ENCODE measurements at places on chromosomes 3 and 15.

DNA sequence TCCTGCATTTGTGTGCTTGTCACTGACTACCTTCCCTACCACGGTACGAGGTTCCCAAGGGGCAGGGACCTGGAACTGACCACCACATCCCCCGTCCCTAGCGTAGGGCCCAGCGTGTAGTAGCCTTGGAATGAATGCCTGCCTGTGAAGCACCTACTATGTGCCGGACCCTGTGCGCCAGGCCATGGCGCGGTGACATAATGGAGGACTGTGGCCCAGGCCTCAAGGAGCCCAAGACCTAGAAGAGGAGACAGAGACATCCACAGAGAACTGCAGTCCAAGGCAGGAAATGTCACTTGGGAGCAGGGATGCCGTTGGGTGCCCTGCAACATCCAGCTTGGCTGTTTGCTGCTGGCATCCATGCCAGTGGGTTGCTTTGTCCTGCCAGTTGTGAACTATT lies 71.9 kb upstream of the SLC6A6 start:
- no peak overlapping the region for H3K4me3 ChIP-seq
- no peaks in the 10 kb centered on the region for H3K27me3 ChIP-seq
- DNase-seq, result no peak
- H3K4me1 ChIP-seq, result no peaks in the 10 kb centered on the region

- H3K4me3 ChIP-seq, result no peak overlapping the region
- H3K27ac ChIP-seq, result no peak overlapping the region
- peaks cover 11% of the 10 kb centered on the region for H3K4me1 ChIP-seq
- no peaks in the 10 kb centered on the region for H3K27me3 ChIP-seq
Observed at GRCh38 chr3:61805510-61806080, 244.2 kb downstream of the PTPRG start.

- H3K4me3 ChIP-seq, result no peak overlapping the region
- no peak overlapping the region for H3K27ac ChIP-seq
- DNase-seq, result no peak
- peaks cover 6% of the 10 kb centered on the region for H3K4me1 ChIP-seq
- H3K27me3 ChIP-seq, result no peaks in the 10 kb centered on the region
- H3K36me3 ChIP-seq, result peaks cover 10% of the 10 kb centered on the region
Observed at GRCh38 chr15:90960298-90961091, 5.8 kb downstream of the RCCD1 start.

DNA sequence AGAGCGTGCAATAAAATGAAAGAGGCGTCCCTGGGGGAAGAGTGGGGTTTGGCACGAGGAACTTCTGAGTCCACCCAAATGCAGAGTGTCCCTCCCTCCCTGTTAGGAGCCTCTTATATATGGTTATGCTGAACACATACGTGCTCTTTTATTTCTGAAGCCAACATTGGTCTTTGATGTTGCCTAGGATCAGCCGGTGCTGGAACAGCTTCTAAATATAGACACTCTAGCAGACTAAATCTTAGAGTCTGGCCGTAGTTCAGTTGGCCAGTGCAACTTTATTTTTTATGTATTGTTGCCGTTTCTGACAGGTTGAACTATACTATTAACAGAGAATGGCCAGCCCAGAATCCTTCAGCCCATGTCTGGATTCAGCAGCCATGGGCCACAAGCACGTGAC lies 128.7 kb downstream of the GHSR start:
- H3K27ac ChIP-seq, result no peak overlapping the region
- DNase-seq, result no peak
- H3K27me3 ChIP-seq, result no peaks in the 10 kb centered on the region
- peaks cover 22% of the 10 kb centered on the region for H3K4me1 ChIP-seq
- H3K36me3 ChIP-seq, result no peaks in the 10 kb centered on the region

DNA sequence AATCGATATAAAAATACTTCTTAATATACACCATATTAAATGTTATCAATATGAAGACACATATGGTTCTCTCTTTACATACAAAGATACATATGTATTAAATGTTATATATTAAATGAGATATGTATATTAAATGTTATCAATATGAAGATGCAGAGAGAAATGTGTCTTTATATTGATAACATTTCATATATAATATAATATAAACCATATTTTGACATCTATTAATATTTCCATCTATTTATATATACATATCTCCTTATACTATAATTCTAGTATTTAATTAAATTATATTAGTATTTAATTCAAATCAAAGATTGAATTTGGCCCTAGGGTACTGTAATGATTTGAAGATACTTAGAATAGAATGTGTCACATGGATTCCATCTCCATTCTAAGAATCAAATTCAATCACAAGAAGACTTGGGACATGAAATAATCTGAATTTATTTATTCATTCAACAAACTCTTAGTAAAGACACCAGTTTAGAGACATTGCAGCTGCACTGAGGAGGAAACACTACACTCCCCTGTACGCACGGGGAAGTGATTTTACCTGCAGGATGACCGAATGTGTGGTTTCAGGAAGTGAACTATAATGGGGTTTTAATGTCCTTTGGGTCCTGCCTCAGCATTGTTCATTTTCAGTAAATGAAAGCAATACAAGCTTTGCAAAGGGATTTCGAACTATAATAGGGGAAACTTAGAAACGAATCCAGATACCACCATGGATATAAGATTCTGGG lies 365.1 kb downstream of the MECOM start:
- peaks cover 33% of the 10 kb centered on the region for H3K4me1 ChIP-seq
- H3K4me3 ChIP-seq, result no peak overlapping the region
- H3K27me3 ChIP-seq, result no peaks in the 10 kb centered on the region
- no peaks in the 10 kb centered on the region for H3K36me3 ChIP-seq
- DNase-seq, result no peak
- H3K27ac ChIP-seq, result no peak overlapping the region

DNA sequence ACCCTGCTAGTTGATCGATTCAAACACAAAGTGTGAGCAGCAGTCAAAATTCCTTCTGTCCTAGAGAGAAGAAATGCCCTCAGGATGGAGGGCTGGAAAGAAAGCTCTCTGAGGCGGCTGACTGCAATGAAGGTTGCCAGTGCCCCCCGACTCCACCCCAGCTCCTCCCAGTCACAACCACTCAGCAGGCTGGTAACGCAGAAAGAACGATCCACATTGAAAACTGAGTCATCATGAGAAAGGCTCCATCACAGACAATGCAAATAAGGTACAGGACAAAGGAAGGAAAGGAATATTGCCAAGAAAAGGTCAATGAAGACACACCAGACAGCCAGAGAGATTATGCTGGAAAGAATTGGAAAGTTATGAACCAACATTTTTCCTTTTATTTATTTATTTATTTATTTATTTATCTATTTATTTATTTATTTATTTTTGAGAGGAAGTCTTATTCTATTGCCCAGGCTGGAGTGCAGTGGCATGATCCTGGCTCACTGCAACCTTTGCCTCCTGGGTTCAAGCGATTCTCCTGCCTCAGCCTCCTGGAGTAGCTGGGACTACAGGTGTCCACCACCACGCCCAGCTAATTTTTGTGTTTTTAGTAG lies 17.4 kb upstream of the VGLL4 start:
- DNase-seq, result no peak
- peaks cover 18% of the 10 kb centered on the region for H3K4me1 ChIP-seq
- H3K27ac ChIP-seq, result peak overlapping the region; percentile 1
- no peaks in the 10 kb centered on the region for H3K36me3 ChIP-seq

GRCh38 chr3:125477701-125478100 lies 42.3 kb downstream of the SNX4 start:
- H3K4me3 ChIP-seq, result no peak overlapping the region
- DNase-seq, result no peak
- H3K27me3 ChIP-seq, result no peaks in the 10 kb centered on the region
- H3K27ac ChIP-seq, result no peak overlapping the region
- H3K4me1 ChIP-seq, result no peaks in the 10 kb centered on the region

DNA sequence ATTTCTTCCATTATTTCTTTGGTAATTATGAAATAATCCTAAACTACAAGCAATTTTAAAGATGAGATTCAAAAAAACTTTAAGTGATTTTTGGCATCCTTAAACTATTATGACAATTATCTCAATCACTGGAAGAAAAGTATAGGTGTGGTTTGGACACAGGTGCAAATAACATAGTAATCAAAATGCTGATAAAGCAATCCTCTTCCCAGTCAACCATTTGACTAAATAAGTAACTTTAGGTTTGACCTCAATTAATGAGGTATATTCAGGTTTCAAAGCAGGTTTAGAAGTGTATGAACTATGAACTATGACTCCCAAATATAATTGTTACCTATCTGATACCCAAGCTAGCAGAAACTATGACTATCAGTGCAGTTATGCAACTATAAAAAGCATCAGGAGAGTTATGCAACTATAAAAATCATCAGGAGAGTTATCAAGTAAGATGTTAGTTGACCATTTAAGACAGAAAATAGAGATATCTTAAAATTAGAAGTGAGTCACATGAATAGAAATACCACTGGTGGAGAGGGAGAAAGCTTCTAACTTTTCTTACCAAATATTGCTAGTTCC lies 8.9 kb upstream of the CNTN3 start:
- H3K4me3 ChIP-seq, result no peak overlapping the region
- H3K27me3 ChIP-seq, result no peaks in the 10 kb centered on the region
- H3K4me1 ChIP-seq, result no peaks in the 10 kb centered on the region
- no peaks in the 10 kb centered on the region for H3K36me3 ChIP-seq

GRCh38 chr15:81073801-81074200 lies 60.3 kb upstream of the CFAP161 start:
- H3K36me3 ChIP-seq, result no peaks in the 10 kb centered on the region
- no peaks in the 10 kb centered on the region for H3K4me1 ChIP-seq
- DNase-seq, result no peak
- H3K27me3 ChIP-seq, result no peaks in the 10 kb centered on the region
- H3K4me3 ChIP-seq, result no peak overlapping the region
- H3K27ac ChIP-seq, result no peak overlapping the region

GRCh38 chr15:59736181-59736580 lies 47.1 kb upstream of the BNIP2 start:
- no peak overlapping the region for H3K4me3 ChIP-seq
- no peaks in the 10 kb centered on the region for H3K36me3 ChIP-seq
- DNase-seq, result no peak
- H3K27me3 ChIP-seq, result no peaks in the 10 kb centered on the region
- no peaks in the 10 kb centered on the region for H3K4me1 ChIP-seq

- H3K4me3 ChIP-seq, result no peak overlapping the region
- H3K36me3 ChIP-seq, result no peaks in the 10 kb centered on the region
- H3K4me1 ChIP-seq, result no peaks in the 10 kb centered on the region
- no peak overlapping the region for H3K27ac ChIP-seq
- H3K27me3 ChIP-seq, result no peaks in the 10 kb centered on the region
- no peak for DNase-seq
Observed at GRCh38 chr15:57255751-57256341, 120.5 kb upstream of the CGNL1 start.

- H3K4me3 ChIP-seq, result no peak overlapping the region
- DNase-seq, result no peak
- H3K27ac ChIP-seq, result no peak overlapping the region
- H3K36me3 ChIP-seq, result no peaks in the 10 kb centered on the region
- no peaks in the 10 kb centered on the region for H3K27me3 ChIP-seq
Observed at GRCh38 chr3:135056733-135057310, 261.8 kb downstream of the EPHB1 start.

- H3K27me3 ChIP-seq, result no peaks in the 10 kb centered on the region
- no peaks in the 10 kb centered on the region for H3K36me3 ChIP-seq
- H3K4me1 ChIP-seq, result no peaks in the 10 kb centered on the region
- peak; percentile 14 for DNase-seq
Observed at GRCh38 chr15:88331291-88331690, 74.8 kb upstream of the NTRK3 start.

DNA sequence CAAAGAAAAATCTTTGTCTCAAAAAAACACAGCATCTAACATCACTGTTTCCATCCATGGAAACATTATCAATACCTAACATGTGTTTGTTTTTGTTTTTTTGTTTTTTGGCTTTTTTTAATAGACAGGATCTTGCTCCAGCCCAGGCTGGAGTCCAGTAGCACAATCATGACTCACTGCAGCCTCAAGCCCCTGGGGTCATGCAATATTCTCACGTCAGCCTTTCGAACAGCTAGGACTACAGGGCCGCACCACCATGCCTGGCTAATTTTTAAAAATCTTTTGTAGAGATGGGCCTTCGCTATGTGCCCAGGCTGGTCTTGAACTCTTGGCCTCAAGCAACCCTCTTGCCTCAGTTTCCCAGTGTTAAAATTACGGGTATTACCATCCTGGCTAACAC lies 52.8 kb downstream of the RAF1 start:
- H3K27me3 ChIP-seq, result no peaks in the 10 kb centered on the region
- no peak for DNase-seq
- no peak overlapping the region for H3K27ac ChIP-seq
- no peaks in the 10 kb centered on the region for H3K4me1 ChIP-seq

- no peaks in the 10 kb centered on the region for H3K27me3 ChIP-seq
- no peak overlapping the region for H3K27ac ChIP-seq
- DNase-seq, result no peak
- no peaks in the 10 kb centered on the region for H3K4me1 ChIP-seq
- no peaks in the 10 kb centered on the region for H3K36me3 ChIP-seq
Observed at GRCh38 chr3:130758624-130759369, 12.2 kb upstream of the PIK3R4 start.

DNA sequence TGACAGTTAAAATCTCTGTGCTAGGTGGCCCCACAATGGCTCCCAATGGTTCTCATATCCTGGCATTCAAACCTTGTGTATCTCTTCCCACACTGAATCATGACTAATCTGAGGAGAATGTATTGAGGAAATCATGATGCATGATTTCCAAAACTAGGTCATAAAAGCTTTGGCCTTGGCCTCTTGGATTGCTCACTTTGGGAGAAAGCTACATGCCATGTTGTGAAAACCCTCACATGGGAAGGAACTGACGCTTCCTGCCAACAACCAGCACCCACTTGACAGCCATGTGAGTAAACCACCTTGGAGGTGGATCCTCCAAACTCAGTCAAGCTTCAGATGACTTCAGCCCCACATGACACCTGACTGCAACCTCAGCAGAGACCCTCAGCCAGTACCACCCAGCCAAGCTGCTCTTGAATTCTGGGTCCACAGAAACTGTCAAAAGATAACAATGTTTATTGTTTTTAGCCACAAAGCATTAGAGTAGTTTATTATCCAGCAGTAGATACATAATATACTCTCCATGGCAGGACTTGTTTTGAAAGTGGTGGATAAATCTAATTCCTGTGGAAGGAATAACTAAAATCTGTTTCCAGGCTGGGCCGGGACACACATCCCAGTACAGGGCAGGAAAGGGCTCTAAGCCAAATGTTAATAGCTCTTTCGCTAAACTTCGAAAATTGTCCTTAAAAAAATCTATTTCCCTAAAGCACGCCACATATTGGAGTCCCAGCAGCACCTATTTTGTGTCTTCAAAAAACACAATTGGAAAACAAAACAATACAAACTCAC lies 1.0 kb upstream of the ZNF620 start:
- no peaks in the 10 kb centered on the region for H3K36me3 ChIP-seq
- peak overlapping the region; percentile 64 for H3K4me3 ChIP-seq
- peak overlapping the region; percentile 88 for H3K27ac ChIP-seq
- DNase-seq, result no peak
- H3K4me1 ChIP-seq, result peaks cover 4% of the 10 kb centered on the region

- no peak overlapping the region for H3K4me3 ChIP-seq
- no peak for DNase-seq
- H3K27me3 ChIP-seq, result no peaks in the 10 kb centered on the region
- no peaks in the 10 kb centered on the region for H3K36me3 ChIP-seq
- H3K4me1 ChIP-seq, result peaks cover 37% of the 10 kb centered on the region
Observed at GRCh38 chr15:64635499-64636495, 139.6 kb downstream of the RBPMS2 start.

All from pancreas (tissue), 10 donors.